SHP77 treated with DMSO at 0.1 percent for 48 hours (cell line): ENCODE measurements at places on chromosomes 13 and 19.

GRCh38 chr13:95296326-95296925 lies 4.8 kb downstream of the ABCC4 start:
- peak; percentile 29 for DNase-seq

GRCh38 chr13:81171065-81171647 lies 830.2 kb upstream of the SPRY2 start:
- no peak for DNase-seq

DNA sequence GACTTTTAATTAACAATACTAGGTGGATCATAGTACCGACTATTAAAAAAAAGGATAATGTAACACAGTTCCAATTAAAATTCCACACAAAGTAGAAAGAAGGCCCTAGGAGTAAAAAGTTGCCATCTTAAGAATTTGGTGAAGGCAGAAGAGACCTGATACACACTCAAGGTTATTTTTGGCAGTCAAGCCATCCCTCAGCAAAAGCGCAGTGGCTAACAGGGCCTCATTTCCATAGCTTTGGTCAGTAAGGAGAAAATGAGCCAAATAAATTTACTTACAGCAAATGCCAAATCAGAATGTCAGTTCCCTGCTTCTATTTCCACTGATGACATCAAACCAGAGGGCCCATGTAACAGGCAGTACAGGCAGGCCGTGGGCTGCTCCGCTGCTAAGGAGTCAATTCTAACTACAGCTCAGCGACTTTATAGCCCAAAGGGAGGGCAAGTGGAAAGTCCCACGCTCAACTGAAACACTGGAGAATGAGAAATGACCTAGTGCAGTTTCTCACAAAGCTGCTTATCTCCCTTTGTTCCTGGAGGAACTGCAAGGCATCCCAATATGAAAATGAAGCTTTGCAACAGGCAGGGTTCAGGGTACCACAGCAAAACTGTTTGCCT lies 6.3 kb downstream of the ARGLU1 start:
- DNase-seq: no peak

- no peak for DNase-seq
These were observed 8.2 kb upstream of the BBC3 start for GRCh38 chr19:47239152-47239551.

DNA sequence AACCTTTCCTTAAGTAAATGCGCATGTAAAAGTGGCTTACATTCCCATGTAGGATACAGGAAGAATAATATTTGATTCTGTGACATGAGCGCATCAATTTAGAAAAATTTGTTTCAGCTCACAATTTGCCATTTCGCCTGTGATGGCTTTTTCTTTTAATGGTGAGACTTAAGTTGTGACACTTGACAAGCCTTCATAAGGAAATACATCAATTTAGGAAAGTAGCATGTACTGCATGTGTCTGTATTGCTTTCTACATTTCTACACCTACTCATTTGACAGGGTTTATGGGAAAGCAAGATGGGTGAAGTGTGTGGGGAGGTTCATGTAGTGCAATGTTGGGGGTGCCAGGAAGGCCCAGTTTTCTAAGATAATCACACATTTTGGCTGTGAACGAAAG lies 12.1 kb upstream of the SCEL start:
- DNase-seq: no peak

DNA sequence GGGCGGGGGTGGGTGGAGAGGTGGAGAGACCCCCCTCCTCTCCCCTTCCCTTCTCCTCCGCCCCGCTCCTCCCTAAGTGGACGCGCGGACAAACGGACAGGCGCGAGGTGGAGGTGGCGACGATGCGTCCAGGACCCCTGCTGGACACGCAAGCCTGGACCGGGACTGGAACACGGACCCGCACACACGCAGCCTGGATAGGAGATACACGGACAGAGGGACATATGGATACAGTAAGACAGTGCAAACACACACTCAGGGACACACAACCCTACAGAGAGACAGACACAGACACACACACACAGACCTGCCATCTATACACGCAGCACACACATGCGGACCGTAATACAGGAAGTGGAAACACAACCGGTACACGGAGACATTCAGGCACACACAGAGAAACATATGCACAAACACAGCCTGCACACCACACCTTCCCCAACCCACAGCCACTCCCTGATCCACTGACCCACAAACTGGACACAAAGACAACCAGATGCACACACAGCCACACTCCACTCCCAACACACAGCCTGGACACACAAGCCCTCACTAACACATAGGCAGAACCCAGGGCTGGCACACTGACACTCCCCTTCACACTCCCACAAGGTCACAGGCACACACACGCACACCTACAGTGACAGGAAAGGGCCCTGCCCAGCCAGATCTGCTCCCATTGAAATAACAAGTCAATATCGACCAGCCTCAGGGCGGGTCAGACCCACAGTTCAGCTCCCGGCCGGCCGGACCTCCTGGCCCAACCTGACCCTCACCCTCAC lies 696 bp upstream of the ERFL start:
- no peak for DNase-seq

GRCh38 chr13:34647379-34648150 lies 294.5 kb upstream of the NBEA start:
- no peak for DNase-seq

DNA sequence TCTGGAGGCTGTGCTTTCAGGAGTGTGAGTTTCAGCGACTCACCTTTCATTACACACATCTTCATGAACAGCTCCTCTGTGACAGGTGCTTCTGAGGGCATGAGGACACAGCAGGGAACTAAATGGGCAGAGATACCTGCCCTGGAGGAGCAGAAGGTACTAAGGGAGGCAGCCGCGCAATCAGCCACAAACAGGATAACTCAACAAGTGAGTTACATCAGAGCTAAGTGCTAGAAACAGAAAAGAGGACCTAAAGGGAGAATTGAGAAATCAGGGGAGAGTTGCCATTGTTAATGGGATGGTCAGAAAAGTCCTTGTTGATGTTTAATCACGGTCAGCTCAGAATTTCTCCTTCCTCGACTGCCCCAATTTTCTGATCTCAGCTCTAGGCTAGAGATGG lies 42.5 kb downstream of the SYDE1 start:
- no peak for DNase-seq

- no peak for DNase-seq
These were observed 488 bp downstream of the RCN3 start for GRCh38 chr19:49528211-49528771.

DNA sequence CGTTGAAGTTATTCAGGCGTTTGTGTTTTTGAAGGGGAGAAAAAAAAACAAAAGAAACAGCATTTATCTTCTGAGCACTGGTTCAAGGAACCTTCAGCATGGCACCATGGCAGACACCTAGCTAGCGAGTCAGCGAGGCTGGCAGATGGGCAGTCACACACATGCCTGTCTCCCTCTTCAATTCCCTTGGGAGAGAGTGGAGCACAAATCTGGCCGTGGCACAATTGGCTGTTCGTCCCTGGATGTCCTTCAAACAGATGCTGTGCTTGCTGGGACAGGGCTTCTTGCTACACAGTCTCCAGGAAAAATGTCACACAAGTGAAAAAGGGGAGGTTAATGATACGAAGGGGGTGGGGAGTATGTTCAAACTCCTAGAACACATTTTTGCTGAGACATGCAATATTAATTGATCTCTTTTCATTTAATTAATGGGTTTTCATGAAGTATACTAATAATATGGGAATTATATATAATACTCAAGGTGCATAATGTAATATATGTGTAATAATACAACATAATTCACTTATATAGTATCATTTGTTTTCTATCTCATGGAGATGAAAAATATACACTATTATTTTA lies 1674.5 kb upstream of the SLC10A2 start:
- DNase-seq: no peak

GRCh38 chr19:16369664-16370576 lies 45.3 kb downstream of the KLF2 start:
- no peak for DNase-seq

DNA sequence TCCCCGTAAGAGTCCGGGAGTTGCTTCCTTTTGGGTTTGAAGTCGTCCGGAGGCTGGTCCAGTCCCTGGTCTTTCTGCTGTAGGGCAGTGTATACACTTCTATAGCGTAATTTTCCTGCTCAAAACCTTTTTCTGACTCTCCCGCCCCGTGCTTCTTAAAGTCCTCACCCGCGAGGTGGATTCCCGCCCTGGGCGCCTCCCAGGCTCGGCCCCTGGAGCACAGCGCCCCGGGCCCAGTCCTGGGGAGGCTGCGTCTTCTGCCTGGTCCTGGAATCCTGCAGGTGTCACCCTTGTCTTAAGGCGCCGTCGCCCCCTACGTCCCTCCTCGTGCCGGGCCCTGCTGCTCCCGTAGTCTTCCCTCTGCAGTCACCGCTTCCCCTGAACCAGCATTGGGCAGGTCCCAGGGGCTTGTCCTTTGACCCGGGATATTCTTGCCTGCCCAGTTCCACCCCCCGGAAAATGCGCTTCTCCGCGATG lies 34.4 kb upstream of the ZNF808 start:
- DNase-seq: no peak

DNA sequence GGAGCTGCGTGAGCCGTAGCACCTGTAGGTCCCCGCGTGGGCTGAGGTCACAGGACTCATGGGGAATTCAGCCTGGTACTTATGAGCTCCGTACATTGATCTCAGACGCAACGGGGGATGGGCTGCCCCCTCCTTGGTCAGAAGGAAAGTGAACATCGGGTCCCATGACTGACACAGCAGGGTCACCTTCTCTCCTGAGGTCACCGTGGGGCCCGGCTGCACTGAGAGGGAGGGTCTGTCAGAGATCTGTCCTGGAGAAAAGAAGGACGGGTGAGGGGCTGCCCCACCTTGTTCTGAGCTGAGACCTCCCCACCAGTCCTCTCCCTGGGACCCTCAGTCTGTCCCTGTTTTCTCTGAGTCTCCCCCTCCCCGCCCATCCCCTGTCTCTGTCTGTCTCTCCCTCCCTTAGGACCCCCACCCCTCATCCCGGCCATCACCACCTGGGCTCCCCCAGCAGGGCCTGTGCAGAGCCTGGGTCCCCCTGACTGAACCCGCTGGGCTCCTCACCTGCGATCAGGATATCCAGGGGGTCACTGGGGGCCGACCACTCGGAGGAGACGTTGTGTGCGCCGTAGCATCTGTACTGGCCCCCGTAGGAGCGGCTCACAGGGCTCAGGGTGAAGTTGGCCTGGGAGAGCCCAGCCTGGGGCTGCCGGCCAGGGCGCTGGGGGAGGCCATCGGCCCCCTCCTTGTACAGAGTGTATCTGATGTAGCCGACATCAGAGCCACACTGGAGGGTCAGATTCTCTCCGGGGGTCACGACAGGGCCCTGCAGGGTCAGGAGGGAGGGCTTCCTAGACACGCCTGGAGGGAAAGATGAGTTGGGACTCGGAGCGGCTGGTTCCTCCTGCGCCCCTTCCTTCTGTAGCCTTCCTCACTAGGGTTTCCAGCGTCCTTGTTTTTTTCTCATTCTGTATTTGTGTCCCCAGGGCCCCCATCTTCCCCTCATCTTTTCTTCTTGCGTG lies 1.8 kb downstream of the LILRA4 start:
- DNase-seq: no peak

DNA sequence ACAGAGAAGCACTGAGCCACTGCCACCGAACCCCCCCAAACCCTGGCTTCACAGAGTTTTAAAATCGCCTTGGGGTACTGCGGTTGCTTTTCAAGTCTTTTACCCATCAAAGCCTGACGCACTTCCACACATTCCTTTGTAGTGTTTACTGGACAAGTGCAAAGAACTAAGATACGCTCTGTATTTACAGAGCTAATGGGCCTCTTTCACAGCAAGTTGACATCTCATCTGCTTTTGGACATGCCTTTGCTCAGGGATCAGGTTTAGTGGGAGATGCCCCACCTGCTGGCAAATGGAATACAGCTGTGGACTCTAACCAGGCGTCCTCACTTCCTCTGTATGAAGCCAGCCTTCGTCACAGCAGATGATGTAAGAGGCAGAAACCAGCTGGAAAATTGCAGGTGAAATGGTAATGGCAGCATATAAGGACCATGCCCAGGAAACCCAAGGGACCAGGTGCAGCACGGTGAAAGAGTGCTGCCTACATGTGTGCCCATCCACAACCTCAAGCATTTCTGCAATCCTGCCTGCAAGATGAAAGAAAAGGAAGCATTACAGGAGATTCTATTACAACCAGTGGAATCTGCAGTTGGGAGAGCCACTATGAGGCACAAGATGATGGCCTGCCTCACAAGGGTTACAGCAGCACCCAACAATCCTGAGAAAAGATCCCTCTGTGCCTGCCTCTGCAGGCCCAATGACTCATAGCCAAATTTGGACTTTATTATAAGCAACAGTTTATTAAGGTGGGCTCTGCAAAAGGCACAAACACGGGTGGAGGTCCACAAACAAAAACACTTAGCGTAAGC lies 34.7 kb downstream of the BRD4 start:
- peak; percentile 92 for DNase-seq

DNA sequence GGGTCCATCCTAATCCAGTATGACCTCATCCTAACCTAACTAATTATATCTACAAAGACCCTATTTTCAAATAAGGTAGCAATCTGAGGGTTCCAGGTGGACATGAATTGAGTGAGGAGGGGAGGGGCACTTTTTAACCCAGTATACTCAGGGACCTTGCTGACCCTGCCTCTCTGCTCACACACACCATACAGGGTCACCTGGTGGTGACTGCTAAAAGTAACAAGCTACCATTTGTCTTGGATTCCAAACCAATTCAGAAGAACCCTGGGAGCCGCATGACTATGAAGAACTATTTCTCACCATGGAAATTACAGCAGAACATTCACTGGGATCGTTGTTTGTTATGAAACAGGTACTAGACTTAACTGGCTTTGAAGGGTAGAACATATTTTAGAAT lies 151.9 kb downstream of the LACC1 start:
- no peak for DNase-seq

DNA sequence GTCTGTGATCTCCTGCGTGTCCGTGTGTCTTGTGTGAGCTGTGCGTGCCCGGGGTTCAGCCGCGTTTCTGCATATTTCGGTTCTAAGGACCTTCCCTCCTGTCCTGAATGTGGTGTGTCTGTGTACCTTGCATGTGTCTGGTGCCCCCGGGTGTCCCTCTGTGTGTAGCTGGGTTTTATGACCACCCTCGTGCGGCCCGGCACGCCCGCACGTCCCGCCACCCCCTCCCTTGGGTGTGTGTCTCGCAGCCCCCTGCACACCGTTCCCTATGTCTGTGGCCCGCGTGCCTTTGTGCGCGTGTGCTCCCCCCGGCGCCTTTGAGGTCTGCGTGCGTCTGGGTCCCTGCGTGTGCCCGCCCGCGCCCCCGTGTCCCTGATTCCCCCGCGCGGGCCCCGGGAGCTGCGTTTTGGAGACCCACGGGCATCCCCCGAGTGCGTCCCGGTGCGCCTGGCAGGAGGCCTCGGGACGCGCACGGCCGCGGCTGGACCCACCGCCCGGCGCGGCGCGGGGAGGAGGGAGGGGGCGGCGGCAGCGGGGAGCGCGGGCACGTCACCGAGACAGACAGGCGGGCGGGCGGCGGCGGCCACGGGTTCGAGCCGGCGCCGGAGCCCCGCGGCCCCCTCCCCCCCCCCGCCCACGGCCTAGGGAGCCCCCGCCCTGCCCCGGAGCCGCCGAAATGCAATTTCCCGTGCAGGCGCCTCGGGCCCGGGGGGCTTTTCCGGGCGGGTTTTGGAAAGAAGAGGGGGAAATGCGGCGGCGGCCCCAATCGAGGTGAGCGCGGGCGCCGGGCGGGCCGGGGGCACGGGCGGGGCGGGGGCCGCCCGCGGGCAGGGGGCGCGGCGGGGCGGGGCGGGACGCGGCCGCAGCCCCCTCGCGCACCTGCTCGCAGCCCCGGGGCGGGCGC lies 12.0 kb upstream of the NANOS3 start:
- DNase-seq: no peak

- no peak for DNase-seq
These were observed 687.4 kb downstream of the DIAPH3 start for GRCh38 chr13:59476366-59476765.
